ENCODE measurements at places on chromosomes 4 and X. TPM values are rescaled to one million over a fixed set of nuclear protein-coding genes. Genes with fewer than 3 reads are reported as not detected.

DNA sequence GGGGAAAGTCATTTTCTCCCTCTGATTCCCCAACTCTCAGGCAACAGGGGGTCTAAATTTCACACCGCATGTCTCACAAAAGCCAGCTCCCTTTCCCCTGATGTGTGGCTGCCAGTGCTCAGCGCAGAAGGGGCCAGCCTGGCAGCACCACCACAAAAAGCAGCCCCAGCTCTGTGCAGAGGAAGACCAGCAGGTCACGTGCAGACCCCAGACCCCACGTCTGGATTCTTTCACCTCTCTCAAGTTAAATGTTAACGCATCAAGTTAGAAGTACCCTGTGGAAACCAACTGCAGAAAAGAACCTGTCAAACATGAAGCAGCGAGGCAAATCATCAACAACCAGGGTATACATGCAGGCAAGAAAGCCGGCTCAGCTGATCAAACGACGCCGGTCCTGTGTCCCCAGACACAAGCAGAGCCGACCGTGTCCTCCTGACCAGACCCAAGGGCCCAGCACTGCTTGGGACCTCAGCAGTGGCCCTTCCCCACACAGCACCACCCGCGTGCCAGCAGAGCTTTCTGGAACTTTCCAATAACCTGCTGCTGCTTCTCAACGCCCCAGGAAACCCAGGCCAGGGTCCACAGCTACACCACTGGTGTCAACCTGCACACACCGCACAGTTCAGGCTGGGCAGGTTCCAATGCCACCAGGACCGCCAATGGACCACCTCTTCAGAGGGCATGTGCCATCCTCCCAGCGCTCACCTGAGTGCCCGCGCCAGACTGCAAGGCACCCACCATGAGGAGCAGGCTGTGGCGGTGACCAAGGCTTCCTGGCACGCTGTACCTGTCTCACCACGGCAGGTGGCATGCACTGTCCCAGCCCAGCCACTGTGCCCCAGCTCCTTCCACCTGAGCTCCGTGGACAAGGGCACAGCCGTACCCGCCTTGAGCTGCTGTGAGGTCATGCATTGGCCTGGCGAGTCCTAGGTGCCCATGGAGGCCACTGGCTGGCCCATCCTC, 4.0 kb downstream of the LRPAP1 start:
- no peak for DNase-seq

DNA sequence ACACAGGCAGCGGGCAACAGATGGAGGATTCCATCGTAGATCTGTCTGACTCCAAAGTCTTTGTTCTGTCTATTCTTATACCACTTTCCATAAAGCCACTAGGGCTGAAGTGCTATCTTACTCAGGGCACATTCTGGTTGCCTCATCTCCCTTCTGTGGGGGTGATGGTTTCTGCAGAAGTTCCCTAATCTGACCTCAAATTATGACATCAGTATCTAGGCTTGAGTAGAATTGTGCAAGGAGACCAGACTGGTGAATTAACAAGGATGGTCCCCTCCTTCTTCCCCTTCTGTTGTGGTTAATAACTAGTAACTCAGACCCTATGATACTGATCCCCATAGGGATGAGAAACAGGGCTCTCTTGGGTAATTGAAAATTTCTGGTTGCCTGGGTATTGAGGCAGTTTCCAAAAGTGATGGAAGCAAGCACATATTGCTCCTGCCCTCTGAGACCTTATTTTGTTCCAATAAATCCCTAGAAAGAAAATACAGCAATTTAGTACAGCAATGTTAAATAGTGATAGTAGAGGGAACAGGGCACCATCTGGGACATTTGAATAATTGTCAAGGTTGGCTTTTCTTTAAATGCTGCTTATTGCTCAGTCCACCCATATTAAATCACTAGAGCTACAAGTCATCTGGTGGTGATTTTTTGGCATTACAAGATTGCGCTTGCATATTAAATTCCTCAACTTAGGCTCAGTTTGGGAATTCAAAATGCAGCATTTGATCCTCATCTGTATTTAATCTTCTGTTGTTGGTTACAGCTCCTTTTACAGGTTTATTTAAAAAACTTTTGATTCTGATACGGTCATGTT, 57.3 kb upstream of the AP1S2 start:
- no peak for DNase-seq

The UGT2A1 gene
- not detected for total RNA-seq

GRCh38 chrX:154961947-154962346, 60.6 kb downstream of the F8 start:
- no peak for DNase-seq

DNA sequence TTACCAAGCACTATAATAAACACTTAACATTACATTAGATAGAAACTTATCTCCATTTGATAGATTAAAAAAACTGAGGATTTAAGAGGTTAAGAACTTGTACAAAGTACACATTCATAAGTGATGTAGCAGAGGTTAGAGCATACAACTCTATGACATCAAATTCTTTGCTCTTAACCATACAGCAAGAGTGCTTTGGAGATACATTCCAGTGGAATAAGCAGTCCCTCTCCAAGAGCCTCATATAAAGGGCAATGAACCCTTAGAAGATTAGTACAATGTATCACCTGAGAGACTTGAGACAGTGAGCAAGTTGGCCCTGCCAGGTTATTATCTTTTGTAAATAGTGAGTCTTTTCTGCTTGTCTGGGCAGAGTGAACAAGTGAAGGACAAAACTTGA, 600.4 kb upstream of the CT83 start:
- no peak for DNase-seq

- no peak for DNase-seq
Measured at GRCh38 chrX:16312761-16313623, 145.7 kb downstream of the MAGEB17 start.

DNA sequence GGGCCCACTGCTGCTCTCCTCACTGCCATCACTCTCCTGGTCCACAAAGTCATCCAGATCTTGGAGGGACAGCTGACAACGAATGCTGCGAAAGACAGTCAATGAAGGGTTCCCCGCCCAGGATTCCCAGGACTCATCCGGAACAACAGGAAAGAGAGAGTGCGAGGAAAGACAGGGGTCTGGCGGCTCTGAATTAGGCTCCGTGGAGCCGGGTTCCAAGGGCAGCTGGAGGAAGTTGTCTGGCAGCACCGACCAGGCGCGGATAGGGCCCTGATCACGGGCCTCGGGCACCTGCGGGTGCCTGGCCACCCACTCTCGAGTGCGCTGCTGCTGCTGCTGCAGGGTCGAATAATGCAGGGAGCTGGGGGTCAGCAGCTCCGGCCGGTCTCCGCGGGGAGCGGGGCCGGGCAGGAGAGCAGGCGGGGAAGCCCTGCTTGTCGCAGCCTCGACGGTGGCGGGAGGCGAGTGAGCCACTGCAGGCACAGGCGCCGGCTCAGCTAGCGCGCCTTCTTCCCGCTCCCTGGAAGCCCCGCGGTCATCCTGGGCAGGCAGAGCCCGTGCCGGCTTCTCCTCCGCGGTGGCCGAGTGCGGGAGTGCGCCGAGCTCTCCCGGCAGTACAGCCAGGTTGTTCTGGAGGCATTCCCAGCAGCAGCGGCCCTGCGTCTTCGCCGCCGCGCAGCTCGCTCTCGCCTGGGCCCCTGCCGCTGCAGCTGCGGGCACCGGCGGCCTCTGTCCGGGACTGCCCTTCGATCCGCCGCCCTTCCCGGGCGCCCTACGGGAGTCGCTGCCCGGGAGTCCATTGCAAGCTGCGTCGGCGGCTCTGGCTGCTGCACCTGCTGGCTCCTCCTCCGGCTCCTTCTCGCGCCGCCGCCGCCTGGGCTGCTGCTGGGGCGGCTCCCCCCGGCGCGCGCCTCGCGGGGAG, 1.1 kb downstream of the SOWAHB start:
- DNase-seq = no peak

DNA sequence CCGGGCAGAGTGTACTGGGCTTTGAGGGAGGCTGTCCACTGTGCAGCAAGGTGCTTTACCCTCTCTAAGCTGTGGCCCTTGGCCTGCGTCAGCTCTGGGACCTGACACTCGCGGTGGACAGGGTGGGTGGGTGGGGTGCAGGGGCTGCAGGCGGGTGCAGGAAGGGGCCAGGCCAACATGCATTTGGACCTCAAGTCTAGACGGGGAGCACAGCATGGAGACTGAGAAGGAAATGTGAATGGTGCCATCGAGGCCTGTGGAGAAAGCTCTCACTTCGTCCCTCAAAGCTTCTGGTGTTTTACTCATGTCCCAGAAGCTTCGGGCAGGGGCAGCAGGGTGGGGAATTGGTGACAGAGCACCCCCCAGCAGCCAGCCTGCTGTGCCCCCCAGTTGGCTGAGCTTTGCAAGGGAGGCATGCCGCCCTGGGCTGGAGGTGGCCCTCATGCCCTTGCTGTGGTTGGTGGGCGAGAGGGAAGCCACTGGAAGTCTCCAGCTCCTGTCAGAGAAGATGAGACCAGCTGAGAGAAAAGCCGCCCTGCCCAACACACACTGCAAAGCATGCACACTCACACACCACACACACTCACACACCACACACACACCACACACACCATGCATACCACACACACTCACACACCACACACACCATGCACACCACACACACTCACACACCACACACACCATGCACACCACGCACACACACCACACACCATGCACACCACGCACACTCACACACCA, 12.3 kb downstream of the PNMA6E start:
- DNase-seq = no peak

DNA sequence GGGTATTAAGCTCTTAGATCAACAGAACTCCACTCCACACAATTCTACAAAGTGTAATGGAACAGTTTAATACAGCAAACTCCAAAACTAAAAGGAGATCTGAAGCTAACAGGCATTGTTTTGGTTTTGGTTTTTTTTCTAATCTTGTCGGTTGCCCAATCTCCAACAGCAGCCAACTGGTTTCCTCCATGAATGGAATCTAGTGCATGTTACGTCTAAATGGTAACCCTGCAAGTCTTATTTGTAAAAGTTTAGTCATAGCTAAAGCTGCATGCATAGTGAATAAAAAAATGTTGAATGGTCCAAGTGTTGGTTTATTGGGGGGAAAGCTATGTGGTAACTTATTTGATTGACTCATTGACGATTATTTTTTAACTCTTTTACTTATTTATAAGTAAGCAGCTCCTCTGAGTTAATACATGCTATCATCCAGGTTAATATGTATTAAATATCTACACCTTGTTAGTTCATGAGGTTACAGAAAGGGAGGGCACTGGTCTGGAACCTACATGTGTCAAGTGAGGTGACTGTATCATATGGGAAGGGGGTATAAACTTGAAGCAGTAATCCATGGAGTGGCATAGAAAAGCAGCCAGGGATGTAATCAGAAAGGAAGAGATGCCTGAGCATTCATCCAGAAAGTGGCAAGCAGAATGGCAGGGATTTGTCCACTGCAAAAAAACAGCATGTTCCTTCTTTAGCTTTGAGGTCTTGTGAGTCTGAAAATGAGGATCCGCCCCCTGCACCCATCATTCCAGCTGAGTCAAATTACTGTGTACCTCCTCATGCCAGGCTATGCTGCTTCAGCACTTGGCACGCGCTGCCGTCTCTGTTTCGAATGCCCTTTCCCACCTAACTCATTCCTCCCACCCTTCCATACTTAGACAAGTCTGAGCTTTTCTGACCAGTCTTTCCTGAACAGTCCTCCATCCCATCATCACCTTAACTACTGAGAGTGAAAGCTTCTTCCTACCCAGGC, 81.7 kb downstream of the PDGFC start:
- no peak for DNase-seq

GRCh38 chr4:6031846-6032245, 13.6 kb upstream of the C4orf50 start:
- DNase-seq = no peak

The NDST3 gene
- 8.3 TPM for total RNA-seq

- DNase-seq = no peak
Measured at GRCh38 chr4:84691170-84691691, 108.3 kb downstream of the CDS1 start.

Data from dermis microvascular lymphatic vessel endothelial cell (primary cell).